GM03348 (cell line): ENCODE measurements at places on chromosomes 7 and 10.

DNA sequence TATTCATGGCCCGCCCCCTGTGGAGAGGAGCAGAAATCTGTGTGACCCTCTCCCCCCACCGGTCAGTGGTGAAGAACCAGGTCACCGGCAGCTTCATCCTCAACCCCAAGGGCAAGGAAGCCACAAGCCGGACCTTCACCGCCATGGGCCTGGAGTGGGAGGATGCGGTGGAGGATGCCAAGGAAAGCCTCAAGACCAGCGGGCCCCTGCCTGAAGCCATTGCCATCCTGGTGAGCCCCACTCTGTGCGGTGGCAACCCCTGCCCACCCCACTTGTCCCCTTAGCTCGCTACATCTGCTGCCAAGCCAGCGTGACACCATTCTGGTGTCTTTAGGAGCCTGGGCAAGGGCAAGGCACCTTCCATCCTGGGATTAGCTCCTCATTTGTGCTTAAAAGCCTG is 35.4 kb downstream of the TBATA start:
- DNase-seq = no peak

- no peak for DNase-seq
Observed at GRCh38 chr10:117761695-117762094, 219.1 kb downstream of the EMX2 start.

- DNase-seq = peak; percentile 34
Observed at GRCh38 chr10:34710391-34710751, 104.7 kb downstream of the PARD3 start.

DNA sequence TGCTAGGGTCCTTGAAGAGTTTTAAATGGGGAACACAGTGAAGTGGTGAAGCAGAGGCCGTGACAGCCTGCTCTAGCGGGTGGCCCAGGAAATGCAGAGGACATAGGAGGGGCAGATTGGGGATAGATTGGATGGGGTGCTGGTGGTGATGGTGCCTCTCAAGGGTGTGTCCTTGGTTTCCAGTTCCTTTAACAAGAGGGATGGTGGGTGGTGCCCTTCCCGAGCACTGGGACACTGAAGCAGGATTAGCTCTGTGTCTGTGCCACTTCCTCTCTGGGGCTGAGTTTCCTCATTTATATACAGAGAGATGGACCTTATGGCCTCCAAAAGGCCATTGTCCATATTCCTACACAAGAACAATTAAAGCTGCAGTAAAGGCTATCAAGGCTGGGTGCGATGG is 285.5 kb downstream of the TCF7L2 start:
- no peak for DNase-seq

DNA sequence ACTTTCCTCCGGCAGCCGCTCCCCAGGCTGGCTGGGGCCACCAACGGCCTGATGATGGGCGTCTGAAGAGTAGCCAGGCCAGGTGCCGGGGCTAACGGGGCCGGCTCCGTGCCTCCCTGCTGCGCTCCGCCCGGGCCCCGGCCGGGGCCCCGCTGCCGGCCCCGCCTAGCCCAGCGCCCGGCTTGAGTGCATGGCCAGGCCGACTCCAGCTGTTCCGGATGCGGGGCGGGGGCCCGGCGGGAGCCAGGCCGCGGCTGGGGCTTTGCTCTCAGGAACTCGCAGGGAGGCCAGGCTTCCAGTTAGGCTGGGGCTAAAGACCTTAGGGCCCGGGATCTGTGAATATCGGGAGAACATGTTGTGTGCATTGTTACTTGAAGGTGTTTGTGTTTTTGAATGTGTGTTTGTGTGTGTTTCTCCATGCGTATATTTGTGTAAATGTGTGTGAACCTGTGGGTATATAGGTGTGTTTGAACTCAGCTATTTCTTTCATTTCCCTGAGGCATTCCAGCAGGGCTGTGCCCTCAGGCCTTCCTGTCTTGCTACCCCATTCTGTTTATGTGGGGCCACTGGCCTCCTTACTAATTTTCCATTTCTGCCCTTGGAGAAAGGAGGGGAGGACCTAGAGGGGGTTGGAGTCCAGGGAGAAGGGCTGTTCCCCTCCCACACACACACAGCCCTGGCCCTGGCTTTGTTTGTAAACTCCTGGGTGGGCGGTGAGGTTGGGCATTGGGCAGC is 1.1 kb upstream of the LBX1 start:
- peak; percentile 36 for DNase-seq

DNA sequence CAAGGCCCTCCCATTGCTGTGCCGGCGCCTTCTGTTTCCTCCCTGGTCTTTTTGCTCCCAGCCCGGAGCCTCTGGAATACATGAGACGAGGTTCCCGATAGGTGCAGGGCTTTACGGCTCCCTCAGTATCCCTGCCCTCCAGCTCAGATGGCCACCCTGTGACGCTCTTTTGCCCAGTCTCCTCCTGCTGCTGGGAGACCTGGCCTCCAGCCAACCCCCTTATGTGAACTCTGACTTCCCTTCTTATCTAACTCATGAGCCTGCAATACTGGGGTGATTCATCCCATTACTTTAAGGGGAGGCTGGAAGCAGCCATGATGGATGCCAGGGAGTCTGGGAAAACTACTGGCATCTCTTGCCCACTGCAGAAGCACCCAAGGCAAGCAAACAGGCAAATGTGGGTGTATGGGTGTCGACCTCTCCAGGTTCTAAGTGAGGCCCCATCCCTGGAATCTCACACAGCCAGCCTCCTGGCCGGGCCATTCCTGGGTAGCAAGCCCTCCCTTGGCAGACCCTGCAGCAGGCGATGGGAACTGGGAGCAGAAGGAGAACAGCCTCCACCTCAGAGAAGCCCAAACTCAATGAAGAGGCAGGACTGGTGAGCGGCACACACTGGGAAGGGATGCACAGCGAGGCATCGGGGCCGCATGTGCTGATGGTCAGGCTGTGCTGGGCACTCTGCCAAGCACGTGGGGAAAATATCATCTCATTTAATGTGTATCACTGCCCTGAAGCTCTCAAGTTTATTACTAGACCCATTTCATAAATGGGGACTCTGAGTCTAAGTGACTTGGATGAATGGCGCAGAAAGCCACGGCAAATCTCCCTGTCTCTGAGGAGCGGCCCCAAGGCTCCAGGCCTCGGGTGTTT is 97.5 kb downstream of the FAM53B start:
- peak; percentile 36 for DNase-seq

GRCh38 chr10:116741391-116742351 is 695 bp downstream of the HSPA12A start:
- peak; percentile 65 for DNase-seq
